ENCODE measurements at places on chromosomes 4 and X. TPM values are rescaled to one million over a fixed set of nuclear protein-coding genes. Genes with fewer than 3 reads are reported as not detected.

The SH3D19 gene
- total RNA-seq, result 17.3 TPM

The PRKG2 gene
- total RNA-seq, result 1.0 TPM

The HMX1 gene
- not detected for total RNA-seq

The TCP11X2 gene
- total RNA-seq, result not detected

The TRIM75 gene
- total RNA-seq, result not detected

The ARFIP1 gene
- total RNA-seq, result 28.4 TPM

The SSX3 gene
- not detected for total RNA-seq

The HSFX4 gene
- not detected for total RNA-seq

Measured in bronchus fibroblast of lung (primary cell).